ENCODE measurements at places on chromosomes 16 and 17.

DNA sequence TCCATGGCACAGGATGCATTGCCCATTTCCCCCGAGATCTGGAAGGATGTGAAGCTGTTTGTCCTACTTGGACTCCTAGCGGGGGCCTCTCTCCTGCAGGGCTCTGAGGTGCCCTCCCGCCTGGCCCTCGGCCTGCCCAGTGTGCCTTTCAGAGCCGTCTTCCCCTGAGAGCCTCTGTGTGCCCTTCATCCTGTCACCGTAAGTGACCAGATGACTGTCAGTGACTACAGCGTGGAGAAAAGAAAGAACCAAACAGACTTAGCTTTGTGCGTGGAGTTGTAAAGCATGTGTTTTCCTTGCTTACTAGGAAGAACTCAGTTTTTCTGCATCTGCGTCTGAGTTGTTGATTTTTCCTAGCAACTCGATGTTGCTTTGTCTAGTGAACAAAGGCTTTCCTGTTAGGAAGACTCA, 56.1 kb downstream of the BANP start:
- no peak for DNase-seq

- DNase-seq: no peak
Observed at GRCh38 chr17:64332502-64332901, 58.2 kb downstream of the PECAM1 start.

DNA sequence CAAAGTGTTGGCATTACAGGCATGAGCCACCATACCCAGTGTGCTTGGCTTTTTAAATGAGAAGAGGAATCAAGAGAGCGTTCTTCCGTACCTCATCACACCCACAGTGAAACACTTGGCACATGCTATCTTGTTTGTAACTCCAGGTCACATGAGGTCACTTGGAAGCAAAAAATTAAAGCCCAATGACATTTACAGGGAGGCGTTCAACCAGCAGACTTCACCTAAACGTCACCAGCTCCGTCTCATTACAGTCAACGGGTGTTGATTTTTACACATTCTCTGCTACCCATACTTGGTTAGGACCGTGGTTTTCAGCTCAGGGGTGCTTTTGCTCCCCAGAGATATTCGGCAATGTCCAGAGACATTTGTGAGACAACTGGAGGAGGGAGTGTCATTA, 127.0 kb downstream of the XYLT1 start:
- DNase-seq: no peak

DNA sequence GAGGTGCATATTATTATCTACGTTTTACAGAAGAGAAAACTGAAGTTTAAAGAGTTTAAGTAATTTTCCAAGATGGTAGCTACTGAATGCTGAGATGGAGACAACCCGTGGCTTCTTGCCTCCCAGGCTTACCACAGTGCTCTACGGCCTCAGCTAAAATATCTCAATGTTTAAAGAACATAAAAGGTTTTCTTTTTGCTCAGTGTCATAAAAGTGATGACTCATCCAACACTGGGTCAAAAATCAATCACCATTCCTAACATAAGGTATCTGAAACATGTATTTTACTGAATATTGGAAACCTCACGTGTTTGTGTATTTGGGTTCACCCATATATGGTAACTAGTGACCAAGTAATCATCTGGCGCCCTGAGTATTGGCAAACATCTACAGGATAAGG, 18.4 kb downstream of the ABCA9 start:
- DNase-seq: no peak

- peak; percentile 52 for DNase-seq
Observed at GRCh38 chr17:81991684-81992305, 14.4 kb downstream of the ASPSCR1 start.

GRCh38 chr16:57104706-57105105, 12.3 kb downstream of the CPNE2 start:
- no peak for DNase-seq

DNA sequence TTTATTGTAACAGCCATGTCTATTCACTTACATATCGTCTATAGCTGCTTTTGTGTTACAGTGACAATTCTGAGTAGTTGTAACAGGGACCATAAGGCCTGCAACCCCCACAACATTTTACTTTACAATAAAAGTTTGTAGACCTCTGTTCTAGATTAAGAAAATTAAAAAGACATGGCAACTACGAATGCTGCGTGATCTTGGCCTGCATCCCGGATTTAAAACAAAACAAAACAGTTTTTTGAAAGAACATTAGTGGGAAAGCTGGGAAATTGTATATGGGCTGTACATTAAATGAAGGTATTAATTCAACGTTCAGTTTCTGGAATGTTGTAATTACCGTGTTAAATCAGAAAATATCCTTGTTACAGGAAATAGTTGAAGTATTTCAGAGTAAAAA, 64.1 kb downstream of the RMI2 start:
- no peak for DNase-seq

- DNase-seq: no peak
Observed at GRCh38 chr17:81000631-81001357, 9.2 kb downstream of the CHMP6 start.

DNA sequence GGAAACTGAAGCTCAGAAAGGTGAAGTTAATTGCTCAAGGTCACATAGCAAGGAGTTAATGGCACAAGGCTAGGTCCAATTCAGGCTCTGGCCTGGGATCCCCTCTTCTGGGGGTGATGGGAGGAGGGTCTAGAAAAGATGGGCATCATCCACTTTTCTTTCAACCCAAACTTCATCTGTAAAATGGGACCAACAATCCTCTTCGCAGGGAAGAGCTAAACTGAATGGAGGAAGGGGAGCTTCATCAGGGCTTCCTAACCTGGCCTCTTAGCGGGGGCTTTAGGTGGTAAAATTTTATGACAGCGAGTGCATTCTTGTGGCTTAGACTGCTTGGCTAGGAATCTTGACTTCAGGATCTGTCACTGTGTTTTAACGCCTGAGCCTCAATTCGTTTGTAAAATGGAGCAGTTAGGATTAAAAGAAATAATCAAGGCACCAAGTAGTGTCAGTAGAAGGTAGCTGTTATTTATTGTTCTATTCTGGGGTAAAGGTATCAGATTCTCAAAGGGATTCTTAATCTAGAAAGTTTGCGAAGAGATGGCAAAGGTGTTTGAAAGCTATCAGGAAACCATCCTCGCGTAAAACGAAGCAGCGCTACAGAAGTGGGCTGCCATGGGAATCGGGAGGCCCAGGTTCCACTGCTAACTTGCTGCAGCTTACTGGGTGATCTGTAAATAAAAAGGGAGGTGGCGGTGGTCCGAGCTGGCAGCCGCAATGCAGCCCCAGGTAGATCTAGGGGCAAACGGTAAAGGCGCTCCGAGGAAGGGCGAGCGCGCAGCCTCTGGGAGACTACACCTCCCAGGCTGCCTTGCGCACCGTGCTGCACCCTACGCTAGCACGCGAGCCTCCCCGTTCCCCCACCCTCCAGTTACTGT, 1.5 kb upstream of the SRCAP start:
- DNase-seq: no peak

GRCh38 chr16:11757671-11758545, 15.3 kb upstream of the TXNDC11 start:
- peak; percentile 53 for DNase-seq

DNA sequence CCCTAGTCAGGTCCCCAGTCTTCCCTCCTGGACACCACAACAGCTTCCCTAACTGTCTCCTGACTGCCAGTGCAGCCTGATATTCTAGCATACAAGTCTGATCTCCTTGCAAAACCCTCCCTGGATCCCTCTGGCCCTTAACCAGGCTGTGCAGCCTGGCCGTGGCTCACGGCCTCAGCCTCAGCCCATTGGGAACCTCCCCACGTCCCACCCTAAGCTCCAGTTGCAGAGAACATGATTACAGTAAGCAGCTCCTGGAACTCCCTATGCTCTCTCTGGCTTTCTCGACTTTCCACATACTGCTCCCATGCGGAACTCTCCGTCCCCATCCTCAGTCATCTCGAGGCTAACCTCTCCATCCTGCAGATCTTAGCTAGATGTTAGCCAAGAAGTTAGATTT, 13.0 kb downstream of the ALOX12B start:
- no peak for DNase-seq

Data from DMS79 (cell line).